ENCODE measurements at places on chromosomes 1 and 21.
A peak's percentile ranks its signal among the peaks of the same experiment; 100 is the strongest.

DNA sequence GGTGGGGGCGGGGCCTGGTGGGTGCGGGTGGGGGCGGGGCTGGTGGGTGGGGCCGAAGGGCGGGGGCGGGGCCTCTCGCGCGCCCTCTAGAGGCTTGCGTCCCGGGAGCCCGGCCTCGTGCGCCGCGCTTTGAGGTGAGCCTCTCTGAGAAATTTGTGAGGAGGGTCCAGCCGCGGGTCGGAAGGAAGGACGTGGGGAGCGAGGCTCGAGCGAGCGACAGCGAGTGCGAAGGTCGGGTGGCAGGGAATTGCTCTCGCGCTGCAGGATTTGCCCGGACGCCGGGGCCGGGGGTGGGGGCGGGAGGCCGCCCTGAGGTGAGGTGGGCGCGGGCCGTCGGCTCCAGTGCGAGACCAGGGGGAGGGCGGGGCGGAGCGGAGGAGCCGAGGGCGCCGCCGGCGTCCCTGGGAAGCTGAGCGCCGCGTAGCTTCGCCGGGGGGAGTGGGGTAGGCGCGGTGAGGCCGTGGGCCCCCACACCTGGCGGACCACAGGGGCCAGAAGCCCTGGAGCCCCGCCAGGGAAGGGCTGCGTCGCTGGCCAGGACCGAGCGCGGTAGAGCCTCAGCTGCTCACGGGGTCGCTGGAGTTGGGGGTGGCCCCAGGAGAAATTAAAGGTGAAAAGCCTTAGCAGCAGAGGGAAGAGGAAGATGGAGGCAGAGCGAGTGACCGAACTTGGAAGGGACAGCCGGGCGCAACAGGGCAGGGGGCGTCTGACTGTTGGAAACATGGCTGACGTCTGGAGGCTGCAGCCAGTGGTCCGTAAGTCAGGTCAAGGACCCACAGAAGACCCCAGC, 754 bp upstream of the LSS start:
- DNase-seq: no peak

DNA sequence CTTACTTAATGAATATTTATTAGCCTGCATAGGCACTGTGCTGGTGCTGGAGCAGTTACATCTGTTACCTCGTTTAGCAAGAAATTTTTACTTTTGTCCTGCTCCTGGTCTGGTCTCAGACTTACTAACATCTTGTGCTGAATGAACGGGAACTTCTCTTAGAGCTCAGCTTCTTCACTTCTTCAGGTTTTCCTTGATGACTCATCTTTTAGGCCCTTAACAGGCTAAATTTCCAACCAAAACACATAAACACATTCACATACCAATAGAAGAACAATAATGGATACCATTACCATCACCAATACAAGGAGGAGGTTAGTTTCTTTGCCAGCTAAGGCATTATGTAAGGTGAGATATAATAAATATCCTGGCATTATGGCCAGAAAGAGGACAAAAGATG, 68.9 kb downstream of the IFI44 start:
- DNase-seq: peak; percentile 48

GRCh38 chr1:64540265-64540791, 70.4 kb downstream of the CACHD1 start:
- peak; percentile 56 for DNase-seq

- no peak for DNase-seq
Measured at GRCh38 chr1:231896806-231897205, 270.2 kb downstream of the DISC1 start.

DNA sequence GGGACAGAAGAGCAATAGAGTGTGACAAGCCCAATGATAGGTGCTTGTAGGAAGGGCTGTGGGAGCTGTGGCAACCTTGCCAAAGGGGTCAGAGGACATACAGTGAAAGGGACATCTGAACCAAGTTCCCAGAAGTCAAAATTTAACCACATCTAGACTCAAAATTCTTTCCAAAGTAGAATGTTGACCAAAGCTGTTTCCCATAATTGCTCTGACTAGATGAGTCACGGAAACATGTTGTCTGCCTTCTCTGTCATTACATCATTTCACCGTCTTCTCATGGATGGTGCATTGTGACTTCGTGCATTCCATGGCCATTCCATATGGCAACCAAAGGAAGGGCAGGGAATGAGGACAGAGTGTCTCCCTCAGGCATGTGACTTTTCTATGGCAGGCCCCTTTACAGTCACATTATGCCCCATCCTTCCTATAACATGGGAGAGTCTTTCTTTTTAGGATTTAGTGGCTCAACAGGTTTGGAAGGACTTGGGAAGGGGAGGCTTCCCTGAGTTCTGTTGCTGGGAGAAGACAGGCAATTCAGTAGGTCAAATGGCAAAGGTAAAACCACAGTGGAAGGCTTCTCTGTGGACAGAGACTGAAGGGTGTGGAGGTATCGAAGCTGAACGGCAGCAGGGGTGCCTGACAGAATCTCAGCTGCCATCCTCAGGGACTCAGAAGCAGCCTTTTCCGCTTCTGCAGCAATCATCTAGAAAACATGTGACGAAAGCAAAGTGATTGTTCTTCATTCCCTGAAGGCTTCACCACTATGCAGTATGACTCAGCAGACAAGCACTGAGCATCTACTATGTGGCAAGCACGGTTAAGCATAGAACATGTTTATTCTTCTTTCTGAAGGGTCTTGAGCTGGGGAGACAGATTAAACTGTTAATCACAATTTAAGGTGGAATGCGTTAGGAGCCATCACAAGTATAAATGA, 24.7 kb downstream of the NPHS2 start:
- DNase-seq: peak; percentile 84

DNA sequence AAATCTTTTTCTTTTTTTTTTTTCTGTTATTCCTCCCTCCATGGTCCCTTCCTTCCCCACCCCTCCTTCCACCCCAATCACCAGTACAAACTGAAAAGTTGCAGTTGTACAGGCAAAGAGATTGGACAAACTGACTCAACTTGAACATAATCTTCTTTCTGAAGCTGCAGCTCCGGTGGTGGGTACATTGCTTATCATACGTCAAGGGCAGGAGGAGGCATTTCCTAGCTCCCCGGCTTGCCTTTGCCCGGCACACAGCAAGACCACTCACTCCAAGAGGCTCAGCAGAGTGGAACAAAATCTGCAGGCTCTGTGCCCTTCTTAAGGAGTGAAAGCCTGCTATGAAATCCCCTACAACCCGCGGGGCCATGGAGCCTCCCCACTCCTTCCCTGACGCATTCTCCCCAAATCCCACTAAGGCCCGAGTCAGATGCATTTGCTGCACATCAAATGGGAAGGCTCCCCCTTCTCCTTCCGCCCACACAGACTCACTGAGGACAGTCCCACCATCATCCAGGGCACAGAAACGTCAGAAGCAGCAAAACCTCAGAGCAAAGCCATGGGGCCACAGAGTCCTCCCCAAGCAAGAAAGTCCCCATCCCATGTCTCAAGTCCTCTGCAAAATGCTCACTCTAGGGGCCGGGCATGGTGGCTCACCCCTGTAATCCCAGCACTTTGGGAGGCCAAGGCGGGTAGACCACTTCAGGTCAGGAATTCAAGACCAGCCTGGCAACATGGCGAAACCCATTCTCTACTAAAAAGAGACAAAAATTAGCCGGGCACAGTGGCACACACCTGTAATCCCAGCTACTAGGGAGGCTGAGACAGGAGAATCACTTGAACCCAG, 45.9 kb downstream of the SYF2 start:
- no peak for DNase-seq

GRCh38 chr1:109392788-109393616, 4.7 kb downstream of the SORT1 start:
- DNase-seq: peak; percentile 42

DNA sequence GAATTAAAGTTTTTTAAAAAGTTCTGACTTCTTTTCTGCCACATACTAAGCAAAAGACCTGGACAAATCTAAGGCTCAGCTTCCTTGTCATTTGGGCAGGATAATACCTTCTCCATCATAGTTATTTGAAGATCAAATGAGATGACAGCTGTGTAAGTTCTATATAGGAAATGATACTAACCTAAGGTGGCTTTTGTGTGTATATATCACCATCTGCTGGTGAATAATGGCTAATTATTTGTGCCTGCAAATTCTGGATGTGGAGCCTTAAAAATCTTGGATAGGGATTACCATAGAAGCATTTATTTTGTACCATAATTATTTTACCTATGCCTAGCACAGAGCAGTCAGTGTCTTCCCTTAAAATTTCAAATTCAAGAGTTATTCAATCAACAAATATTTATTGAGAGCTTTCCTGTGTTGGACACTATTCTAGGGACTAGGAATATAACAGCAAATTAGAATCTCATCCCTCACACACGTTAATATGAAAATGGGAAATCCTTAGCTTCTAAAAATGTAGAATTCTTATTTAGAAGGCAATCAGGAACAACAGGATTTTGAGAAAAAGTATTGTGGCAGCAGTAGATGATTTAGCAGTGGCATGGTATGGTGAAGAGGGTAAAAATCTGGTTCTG, 89.8 kb downstream of the TMEM200B start:
- DNase-seq: peak; percentile 49

DNA sequence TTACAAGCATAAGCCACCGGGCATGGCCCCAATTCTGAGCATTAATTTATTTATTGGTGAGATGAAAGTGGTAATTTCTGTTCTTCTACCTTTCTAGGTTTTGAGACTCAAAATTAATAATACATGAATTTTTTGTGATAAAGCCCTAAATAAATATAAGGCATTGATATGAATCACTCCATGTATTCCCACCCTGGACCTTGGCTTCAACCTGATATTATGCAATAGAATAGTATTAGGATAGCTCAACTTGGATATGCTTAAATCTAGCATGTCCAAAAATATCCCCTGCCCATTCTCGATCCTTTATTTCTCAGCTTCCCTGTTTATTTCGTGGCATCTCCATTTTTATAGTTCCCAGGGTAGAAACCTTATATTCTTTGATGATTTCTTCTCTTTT, 2.5 kb downstream of the AGL start:
- peak; percentile 9 for DNase-seq

GRCh38 chr1:50570066-50570468, 146.8 kb upstream of the DMRTA2 start:
- peak; percentile 5 for DNase-seq

DNA sequence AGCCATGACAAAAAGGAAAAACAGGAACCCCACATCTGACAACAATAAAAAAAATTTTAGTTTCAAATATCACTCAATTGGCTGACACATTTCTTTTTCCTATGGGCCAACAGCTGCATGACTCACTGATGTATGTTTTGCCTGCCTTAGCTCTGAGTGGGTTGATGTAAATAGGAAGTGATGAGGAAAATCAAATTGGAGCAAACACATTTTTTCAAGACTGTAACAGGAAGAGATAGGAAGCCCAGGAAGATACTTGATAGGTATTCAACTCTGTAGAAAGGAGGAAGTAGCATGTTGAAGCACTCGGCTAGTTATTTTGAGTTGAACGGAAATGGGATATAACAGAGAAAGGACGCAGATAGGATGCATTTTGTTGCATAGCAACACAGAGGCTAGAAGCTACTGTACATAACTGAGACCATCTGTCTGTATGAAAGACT, 168.0 kb upstream of the NR5A2 start:
- DNase-seq: peak; percentile 89

GRCh38 chr1:52305417-52306226, 60.4 kb downstream of the CC2D1B start:
- no peak for DNase-seq
